ENCODE measurements at places on chromosomes 12 and 14.

DNA sequence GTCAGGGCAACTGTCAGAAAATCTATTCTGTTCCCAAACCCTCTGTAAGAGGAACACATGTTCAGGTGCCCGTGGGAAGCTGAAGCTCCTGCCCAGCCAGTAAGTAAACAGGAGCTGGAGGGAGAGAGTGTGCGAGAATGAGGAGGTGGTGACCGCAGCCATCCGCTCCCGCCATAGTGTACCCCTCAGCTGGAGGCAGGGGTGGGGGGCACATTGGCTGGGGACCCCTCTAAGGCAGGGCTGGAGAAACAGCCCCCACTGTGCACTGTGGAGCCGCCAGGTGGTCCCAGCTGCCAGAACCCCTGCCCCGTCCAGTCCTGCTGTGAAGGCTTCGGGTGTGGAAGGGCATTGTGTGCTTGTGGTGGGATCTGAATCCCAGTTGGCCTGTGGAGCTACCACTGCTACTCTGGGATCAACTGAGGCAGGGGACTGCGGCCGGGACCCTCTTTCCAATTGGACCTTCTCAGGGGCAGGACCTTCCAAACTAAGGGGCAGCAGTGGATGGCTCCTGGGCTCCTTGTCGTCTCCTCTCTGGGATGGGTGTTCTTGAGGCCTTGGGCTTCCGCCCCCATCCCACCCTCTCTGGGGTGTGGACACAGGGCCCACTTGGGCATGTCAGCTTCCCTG lies 59.6 kb downstream of the TSPAN9 start:
- no peak for DNase-seq

DNA sequence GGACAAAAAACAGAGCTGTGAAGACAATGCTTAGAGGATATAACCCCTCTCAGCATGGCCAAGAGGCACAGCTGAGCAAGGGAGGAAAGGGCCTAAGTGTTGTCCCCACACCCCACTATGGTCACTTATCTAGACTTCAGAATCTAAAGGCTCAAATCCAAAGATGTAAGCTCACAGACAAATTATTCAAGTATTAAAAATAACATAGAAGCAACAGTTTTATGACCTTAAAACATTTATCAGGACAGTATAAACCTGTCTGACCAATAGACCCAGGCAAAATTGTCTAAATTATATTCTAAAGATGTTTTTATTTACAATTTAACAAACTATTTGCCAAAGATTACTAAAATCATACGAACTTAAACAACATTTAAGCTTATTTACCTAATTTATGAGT lies 28.1 kb upstream of the PRICKLE1 start:
- DNase-seq: no peak

DNA sequence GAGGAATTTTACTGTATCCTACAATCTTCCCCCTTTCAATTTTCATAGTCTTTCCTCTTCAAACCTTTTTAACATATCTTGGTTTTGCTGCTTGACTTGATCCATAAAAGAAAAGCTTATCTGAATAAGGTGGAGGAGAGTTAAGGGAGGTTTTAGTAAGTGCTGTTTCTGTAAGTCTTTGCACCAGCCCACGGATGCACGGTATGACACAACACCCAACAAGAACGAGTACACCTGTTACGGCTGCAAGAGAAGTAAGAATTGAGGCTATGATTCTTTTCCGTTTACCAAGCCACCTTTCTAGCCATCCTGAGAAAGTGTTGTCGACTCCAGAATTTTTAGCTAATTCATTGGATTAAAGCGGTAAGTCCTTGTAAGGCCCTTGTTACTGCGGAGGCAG lies 26.1 kb upstream of the CPNE8 start:
- no peak for DNase-seq

DNA sequence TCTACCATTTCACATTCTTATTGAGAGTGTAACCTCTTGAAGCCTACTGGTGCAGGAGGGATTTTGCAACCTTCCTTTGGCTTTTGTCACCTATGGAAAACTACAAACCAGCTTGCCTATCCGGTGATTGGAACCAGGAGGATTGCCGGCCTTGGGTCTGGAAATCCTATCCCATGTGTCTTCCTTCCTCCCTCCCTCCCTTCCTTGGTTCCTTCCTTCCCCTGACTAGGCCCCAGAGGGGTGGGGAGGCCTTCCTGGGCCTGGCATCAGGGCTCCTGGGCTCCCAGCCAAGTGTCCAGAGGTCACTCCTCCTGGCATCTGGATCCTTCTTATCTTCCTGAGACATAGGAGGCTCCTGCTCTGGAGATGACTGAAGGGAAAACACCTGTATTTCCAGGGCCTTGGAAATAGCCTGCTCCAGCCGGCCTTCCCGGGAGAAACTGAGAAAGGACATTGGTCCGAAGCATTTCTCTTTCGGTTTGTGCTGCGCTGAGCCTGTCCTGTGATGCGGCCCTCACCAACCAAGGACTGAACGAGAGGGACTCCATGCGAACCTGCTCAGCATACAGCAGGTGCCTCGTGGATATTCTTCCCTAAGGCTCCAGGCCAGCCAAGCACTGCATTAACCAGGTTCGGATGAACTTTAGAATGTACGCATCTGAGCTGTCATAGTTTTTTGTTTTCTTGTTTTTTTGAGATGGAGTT lies 43.4 kb downstream of the PSMA6 start:
- DNase-seq: no peak

DNA sequence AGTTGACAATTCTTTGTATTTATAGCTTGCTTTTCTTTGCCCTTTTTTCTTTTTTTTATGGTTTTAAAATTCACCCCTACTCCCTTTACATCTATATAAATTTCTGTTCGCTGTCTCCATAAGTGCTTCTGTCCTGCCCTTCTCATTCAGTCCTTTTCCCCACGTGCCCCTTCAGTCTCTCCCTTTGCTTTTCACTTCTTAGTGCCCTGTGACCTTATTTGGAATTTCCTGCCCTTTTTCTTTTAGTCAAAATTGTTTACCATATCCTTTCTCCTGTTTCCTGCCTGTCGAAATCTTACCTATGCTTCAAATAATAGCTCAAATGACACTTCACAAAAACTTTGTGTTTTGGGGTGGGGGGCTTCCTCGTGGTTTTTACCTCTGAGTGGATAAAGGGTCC lies 6.0 kb downstream of the TMX1 start:
- DNase-seq: no peak

DNA sequence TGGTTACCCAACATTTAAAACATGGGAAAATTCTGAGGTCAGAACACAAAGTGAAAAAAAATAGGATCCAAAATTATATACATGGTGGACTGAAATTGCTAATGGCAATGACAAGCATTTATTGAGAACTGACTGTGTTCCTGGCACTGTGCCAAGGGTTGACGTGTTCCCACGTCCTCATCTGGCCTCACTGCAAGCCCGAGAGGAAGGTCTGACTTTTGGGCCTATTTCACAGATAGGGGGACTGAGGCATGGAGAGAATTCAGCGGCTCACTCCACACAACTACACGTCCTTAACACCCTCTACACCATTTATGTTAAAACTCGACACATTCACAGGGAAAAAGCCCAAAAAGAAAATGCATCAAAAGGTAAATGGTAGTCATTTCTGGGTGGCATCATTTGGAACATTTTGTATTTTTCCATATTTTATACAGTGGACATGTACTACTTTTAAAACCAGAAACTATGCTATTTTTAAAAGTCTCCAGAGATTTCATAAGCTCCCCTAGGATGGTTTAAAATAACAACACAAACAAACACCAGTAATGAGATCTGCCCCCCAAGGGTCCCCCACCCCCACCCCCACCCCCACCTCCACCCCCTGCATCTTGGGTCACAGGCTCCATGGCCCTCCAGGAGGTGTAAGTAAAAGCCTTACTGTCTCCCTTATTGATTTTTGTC lies 27.7 kb downstream of the CLMN start:
- DNase-seq: peak; percentile 82

- DNase-seq: no peak
Measured at GRCh38 chr14:105193916-105194782, 13.0 kb upstream of the NUDT14 start.

DNA sequence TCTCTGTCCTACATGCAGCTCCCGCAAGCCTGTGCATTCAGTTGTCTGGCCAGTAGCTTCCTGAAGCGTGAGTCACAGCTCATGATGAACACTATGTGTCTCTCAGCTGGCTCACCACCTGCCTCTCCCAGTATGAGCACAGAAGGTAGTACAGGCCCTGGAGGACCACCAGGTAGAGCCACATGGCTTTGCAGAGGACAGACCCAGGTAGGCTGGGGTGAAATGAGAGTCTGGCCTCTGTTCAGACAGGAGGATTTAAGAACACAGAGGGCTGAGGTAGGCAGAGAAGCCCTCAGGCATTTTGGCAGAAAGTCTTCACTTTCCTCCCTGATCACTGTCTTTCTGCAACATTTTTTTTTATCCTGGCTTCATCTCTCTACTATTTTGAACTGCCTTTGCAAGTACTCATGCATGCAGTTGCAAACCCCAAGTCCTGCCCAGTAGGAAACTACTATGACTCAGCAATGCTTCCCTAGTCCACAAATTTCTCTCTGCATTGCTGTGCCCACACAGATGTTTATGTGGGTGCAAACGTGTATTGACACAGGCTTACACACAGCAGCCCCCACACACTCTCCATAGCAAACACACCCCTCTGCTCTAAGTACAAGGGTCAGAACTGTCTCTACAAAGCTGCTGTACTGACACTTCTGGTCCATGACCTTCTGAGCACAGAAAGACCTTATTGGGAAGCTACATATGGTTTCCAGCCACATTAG lies 7.2 kb upstream of the SDR9C7 start:
- peak; percentile 49 for DNase-seq

DNA sequence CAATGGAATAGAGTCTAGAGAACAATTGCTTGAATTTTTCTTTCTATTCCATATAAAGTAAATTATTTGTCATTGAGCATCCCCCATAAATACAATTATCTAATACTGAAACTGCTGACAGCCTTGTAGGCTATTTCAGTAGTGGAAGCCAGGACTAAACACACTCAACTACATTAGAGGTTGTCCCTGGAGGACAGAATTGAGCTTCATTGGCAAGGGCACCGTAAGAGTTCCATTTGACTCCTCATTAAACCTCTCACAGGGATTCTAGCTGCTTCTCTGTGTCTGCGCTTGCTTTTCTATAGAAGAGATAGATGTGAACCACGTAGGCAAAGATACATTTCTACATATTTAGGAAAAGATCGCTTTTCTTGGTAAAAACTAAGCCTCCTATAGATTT lies 3.5 kb upstream of the PTPRO start:
- no peak for DNase-seq

DNA sequence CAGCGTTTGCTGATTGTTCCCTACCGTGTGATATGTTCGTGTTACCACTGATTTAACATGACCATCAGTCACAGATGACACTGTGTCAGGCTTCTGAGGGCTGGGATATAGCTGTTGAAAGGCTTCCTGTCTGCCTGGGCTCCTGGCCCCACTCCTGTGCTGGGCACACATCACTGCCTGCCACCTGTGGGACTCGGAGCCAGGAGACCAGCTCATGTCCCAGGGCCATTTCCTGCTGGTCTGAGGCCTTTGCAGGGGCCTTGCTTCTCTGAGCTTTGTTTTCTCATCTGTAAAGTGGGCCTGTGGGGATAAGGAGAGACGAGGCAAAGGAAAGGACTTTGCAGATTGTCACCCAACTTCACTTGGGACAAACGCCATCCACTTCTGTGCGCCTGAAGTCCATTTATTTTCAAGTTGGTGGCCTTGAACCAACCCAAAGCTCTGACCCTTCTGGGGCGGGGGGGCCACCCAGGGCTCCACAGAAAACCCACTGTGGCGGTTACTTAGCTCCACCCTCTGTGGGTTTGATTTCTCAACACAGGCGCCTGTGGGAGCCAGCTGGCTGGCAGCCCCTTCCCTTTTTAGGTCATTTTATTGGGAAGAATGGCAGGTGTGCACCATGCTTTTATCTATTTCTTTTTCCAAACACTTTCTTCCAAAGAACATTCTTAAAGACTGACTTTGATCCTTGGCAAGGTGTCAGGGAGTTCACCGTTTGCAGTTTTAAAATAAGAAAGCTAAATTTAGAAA lies 54.1 kb downstream of the BEGAIN start:
- no peak for DNase-seq

GRCh38 chr12:26247873-26248272 lies 52.5 kb downstream of the SSPN start:
- DNase-seq: peak; percentile 66

GRCh38 chr12:124147027-124147426 lies 147.9 kb upstream of the RFLNA start:
- no peak for DNase-seq

GRCh38 chr14:92963301-92964123 lies 40.6 kb downstream of the CHGA start:
- no peak for DNase-seq

DNA sequence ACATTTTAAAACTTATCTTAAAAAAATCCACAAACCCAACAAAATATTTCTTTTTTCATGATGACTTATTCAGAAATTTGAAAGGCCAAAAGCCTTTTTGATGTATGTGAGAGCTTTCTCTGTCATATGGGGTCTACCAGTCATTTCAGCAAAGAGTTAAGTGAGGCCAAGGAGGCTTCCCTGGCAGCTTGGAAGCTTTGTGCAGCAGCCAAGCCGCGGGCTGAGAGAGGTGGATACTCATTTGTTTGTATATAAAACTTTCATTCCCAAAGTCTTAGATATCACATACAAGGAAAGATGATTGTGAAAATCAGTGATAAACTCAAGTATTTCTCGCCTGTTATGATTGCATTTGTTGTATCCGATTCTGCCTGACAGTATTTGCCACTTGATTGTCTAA lies 48.5 kb upstream of the RNU6-8 start:
- DNase-seq: no peak

Data from suppressor macrophage treated with lipopolysaccharide for 4 hours (primary cell).